ENCODE measurements at places on chromosomes 6 and 20.

DNA sequence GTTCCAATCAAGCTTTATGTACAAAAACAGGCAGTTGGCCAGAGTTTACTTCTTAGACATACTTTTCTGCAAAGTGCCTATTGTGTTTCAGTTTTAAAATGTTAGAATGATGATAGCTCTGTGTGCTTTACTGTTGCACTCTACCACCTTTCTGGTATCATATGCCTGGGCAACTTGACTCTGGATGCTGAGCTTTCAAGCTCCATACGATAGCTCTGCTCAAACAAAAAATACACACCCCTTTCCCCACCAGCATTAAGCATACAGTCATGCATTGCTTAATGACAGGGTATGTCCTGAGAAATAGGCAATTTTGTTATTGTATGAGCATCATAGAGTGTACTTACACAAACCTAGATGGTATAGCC is 123.1 kb downstream of the RCAN2 start:
- no peak for DNase-seq

- no peak for DNase-seq
Observed at GRCh38 chr6:109345986-109346385, 36.3 kb downstream of the CD164 start.

DNA sequence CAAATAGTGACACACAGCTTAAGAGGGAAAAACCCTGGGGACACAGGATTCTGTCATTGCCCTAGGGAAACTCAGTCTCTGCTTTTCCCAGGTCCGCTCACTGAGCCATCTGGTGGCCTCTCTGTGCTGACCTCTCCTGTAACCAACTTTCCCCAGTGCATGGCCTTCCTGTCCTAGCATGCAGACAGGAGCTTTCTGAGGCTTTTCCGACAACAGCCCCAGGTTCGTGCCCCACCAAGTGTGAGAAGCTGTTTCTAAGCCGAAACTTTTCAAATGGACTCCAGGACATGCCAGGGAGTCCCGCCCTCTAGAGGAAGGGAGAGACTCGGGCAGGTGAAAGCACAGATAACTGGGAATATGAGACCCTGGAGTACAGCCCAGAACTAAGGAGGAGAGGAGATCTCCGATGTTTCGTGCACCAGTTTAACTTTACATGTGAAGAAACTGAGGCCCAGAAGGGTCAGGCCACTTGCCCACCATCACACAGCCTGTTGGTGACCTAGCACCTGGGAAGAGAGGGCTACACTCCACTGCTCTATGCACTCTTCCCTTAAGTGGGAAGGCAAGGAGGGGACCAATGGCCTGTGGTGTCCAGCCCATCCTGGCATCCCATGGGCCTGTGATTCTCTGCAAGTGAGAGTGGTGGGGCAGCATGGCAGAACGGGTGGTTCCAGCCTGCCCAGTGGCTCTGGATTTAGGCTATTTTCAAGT is 46.2 kb downstream of the RPP40 start:
- no peak for DNase-seq

- DNase-seq = no peak
Observed at GRCh38 chr6:112065426-112065986, 11.6 kb downstream of the CCN6 start.

DNA sequence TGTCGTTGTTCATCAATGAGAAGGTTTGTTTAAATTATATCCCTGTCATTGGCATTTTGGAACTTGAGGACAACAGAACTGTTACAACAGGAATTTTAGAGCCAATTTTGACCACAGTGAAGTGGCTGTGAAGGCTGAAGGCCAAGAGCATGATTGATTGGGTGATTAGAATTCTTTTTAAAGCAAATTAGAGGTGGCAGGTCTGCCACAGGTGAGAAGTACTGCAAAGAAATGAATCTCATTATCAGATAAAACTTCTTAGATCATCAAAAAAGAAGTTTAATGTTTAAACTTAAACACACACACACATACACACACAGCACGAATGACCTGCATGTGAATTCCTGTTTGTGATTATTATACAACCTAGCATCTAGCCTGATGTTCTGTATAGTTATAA is 32.4 kb downstream of the FARS2 start:
- no peak for DNase-seq

DNA sequence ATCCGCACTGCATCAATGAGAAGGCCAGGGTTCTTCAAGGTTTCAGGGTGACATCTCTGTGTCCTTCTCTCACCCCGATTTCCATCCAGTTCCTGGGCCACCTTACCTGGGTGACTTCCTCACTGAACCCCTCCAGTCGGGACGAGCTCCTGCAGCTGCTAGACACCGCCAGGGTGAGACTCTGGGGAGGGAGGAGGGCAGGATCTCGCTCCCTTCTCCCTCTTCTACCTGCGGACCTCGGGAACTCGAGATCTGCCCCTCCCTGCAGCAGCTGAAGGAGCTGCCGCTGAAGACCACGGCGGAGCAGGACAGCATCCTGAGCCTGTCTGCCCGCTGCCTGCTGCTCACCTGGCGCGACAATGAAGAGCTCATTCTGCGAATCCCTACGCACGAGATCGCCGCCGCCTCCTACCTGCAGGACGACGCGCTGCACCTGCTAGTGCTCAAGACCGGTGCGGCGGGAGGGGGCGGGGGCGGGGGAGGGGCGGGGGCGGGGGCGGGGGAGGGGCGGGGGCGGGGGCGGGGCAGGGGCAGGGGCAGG is 7.5 kb downstream of the CCM2L start:
- DNase-seq = peak; percentile 62

- no peak for DNase-seq
Observed at GRCh38 chr6:76510489-76510888, 438.0 kb upstream of the IMPG1 start.

DNA sequence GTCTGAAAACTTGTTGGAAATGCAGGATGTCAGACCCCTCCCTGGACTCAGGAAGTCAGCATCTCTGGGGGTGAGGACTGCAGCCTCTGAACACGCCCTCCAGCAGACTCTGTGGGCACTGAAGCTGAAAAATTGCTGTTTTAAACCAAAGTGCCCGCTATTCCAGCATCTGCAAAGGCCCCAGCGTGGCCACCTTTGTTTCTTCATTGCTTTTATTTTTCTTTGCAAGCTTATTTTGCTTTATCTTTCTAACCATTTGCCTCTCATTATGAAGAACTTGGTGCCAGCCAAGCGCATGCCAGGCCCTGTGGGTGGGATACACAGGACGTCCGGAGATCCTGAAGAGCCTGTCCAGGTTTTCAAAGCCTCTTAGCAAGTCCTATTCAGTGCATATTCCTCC is 203.9 kb upstream of the CST7 start:
- DNase-seq = no peak

- no peak for DNase-seq
Observed at GRCh38 chr6:52539607-52540006, 37.3 kb downstream of the TRAM2 start.

- DNase-seq = no peak
Observed at GRCh38 chr20:2295886-2296515, at the start of gene TGM3. TGM3 (plus strand) TSS chr20:2296001; CDS start chr20:2296064, 63 bp downstream.

DNA sequence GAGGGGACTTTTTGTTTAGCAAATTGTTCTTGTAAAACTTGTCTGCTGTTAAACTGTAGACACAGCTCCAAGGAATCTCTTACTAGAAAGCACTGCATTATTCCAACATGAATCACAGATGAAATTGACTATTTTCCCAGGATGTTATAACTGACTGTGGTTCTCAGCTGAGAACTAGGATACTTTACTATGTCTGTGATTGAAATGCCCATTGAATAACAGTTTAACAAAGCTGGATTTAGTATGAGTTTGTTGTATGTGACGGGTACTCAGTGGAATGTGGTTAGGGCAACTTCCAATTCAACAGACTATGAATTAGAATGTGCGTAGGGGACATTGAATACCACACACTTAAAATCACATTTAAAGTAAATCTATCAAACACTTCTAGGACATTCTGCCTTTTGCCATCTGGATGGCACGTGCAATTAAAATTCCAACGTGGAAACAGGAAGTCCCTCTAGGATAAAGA is 193.4 kb upstream of the PREP start:
- no peak for DNase-seq

DNA sequence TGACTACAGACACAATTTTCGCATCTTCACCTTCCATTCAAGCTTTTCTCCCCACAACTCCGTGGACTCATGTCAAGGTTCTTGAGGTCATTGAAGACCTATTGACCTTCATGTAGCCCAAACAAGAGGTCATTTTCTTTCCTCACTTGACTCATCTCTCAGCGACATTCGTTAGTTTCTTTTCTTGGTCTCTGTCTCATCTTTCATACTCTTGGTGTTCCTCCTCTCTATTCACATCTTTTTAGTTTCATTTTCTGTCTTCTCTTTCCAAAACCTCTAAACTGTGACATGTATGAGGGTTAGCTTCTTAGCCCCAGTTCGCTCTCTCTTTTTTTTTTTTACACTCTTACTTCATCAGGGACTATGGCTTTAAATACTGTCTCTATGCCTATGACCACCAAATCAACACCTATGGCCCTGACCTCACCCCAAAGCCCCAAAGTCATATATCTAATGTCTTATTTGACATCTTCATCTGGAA is 128.6 kb upstream of the BACH2 start:
- DNase-seq = no peak

DNA sequence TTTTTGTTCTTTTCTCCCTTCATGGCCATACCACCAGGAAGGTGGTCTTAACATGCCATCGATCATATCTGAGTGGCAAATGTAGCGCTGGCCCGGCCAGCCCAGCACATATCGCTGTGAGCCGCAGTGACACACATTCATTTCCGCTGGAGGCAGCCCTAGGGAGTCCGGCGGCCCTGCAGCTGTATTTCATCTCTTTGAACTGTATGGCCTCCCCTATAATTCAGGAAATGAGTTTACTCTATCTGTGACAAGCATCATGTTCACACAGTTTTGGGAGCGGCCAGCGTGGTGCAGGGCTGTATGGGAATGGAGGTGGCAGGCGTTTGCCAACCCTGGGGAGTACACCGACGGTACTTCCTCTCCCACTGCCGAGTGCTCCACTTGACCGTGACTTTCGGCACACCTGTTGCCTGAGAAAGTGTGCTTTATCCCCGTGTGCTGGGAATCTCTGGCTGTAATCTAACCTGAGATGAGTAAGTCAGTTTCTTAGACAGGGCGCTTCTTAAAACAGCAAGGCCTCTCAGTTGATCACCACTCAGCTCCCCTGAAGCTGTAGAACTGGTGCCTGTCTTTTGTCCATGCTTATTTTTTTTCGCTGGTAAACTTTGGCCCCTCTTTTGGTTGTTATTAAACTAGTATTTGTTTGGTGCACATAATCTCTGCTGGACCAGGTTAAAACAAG is 257.1 kb upstream of the TAB2 start:
- DNase-seq = no peak

GRCh38 chr20:49303065-49303552 is 25.3 kb upstream of the ZNFX1 start:
- no peak for DNase-seq

GRCh38 chr6:52389626-52390360 is 27.8 kb downstream of the PAQR8 start:
- no peak for DNase-seq

GRCh38 chr6:47621838-47622449 is 76.4 kb upstream of the ADGRF4 start:
- no peak for DNase-seq

DNA sequence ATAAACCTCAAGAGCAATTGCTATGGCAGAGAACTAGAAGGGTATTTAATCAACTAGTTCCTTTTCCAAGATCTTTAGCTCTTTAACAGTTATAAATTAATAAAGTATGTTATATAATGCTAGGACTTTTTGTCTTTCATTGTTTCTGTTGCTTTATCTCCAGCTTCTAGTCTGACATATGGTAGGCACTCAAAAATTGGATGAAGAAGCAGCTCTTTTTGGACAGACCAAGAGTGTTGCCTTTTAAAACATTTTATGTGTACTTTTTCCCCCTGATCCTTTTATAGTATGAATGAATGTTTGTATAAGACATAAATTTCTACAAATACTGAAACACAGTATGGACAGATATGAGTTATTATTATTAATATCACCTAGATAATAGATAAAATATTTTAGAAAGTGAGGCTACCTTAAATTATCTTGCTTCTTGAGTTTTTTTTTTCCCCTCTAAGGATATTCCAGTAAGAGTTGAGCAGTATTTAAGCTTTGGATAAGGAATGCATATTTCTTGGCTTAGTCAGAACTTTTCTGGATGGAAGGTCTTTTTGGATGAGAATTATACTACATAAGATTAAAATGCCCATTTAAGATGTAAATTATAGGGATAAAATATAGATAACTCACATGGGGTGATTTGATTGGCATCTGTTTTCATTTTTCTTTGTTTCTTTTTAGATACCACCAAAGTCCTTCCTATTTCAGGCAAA is 16.6 kb downstream of the LAMA2 start:
- DNase-seq = no peak

GRCh38 chr20:5864873-5865587 is 85.3 kb downstream of the TRMT6 start:
- no peak for DNase-seq

GRCh38 chr6:122548281-122548680 is 61.9 kb upstream of the PKIB start:
- no peak for DNase-seq

GRCh38 chr6:150001295-150002008 is 23.9 kb downstream of the RAET1L start:
- no peak for DNase-seq

- DNase-seq = no peak
Observed at GRCh38 chr6:27049863-27050781, 197.4 kb upstream of the PRSS16 start.

DNA sequence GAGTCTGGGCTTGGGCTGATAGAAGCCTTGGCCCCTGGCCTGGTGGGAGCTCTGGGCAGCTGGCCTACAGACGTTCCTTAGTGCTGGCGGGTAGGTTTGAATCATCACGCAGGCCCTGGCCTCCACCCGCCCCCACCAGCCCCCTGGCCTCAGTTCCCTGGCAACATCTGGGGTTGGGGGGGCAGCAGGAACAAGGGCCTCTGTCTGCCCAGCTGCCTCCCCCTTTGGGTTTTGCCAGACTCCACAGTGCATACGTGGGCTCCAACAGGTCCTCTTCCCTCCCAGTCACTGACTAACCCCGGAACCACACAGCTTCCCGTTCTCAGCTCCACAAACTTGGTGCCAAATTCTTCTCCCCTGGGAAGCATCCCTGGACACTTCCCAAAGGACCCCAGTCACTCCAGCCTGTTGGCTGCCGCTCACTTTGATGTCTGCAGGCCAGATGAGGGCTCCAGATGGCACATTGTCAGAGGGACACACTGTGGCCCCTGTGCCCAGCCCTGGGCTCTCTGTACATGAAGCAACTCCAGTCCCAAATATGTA is 957 bp upstream of the VEGFA start:
- no peak for DNase-seq

- DNase-seq = no peak
Observed at GRCh38 chr20:3011752-3012151, 31.7 kb upstream of the GNRH2 start.

- no peak for DNase-seq
Observed at GRCh38 chr20:19370076-19371075, 157.9 kb downstream of the SLC24A3 start.

GRCh38 chr20:10856237-10857015 is 182.6 kb upstream of the JAG1 start:
- DNase-seq = no peak

DNA sequence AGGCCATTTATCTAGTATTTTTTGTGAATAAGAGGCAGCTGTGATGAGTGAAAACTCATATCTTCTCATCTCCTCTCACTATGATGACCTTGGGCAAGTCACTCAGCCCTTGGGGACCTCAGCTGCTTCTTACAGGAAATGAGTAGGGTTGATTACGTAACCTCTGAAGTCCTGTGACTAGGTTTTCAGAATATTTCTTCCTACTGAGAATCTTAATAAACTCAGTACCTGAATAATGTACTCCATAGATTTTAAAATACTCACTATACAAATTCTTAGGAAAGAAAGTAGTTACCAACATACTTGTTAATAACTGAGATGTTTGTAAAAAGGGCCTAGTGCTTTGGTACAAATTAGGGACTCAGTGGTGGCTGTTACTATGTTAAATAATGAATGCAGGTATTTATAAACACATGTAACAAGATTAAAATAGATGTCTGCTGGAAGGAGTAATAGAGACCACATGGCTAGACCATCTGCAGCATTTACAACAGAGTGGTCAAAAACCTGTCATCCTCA is 60.9 kb downstream of the RPRD1B start:
- no peak for DNase-seq
